ENCODE measurements at places on chromosomes 1 and 21. TPM values are rescaled to one million over a fixed set of nuclear protein-coding genes. Genes with fewer than 3 reads are reported as not detected.

The GIPC2 gene
- 0.20 TPM for total RNA-seq

The CDCA8 gene
- total RNA-seq: 14.6 TPM

The C1orf141 gene
- total RNA-seq: 0.22 TPM

The SNX7 gene
- total RNA-seq: 16.1 TPM

The NPR1 gene
- total RNA-seq: 5.9 TPM

The EXTL1 gene
- 7.1 TPM for total RNA-seq

The OR10Z1 gene
- total RNA-seq: not detected

The LZIC gene
- 34.9 TPM for total RNA-seq

The LEFTY1 gene
- total RNA-seq: 1.7 TPM

The ZBED6 gene
- 60.4 TPM for total RNA-seq

The FYB2 gene
- total RNA-seq: 0.34 TPM

The PIGR gene
- total RNA-seq: not detected

The HSD3B2 gene
- 0.32 TPM for total RNA-seq

The CFHR2 gene
- total RNA-seq: not detected

The GSTM1 gene
- total RNA-seq: 48.8 TPM

The ATP8B2 gene
- 37.5 TPM for total RNA-seq

DNA sequence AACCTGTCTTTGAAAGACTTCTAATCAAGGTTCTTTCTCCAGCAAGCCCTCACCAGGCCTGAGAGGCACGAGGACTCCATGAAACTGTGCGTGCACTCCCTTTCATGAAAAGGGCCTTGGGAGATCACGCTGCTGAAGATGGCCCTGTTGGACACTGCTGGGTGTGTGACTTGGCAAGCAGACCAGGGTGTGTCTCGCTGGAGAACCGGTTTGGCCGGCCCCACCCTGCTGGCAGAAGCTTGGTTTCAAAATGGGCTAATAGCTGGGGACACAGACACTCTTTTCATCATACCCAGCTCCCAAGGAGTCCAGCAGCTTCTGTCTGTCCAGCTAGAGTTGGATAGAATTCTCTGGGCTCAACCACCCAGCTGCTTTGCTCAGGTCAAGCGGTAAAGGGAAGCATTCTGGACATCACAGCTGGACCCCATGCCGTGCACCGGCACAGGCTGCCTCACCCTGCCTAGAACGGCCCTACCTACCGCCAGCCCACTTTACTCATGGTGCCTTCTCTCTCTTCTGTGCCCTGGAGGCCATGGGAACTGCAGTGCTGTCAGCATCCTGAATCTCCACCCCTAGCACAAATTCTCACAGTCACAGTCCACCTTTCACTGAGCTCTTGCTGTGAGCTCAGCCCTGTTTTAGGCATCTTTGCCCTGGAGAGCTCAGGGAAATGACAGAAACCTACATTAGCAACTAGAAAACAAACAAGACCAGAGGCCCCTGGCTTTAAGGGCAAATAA is 24.6 kb downstream of the PKP1 start:
- DNase-seq: no peak

GRCh38 chr1:48939042-48939441 is 162.4 kb upstream of the BEND5 start:
- DNase-seq: no peak

- no peak for DNase-seq
These were observed 21.5 kb upstream of the NHLH2 start for GRCh38 chr1:115862403-115862802.

DNA sequence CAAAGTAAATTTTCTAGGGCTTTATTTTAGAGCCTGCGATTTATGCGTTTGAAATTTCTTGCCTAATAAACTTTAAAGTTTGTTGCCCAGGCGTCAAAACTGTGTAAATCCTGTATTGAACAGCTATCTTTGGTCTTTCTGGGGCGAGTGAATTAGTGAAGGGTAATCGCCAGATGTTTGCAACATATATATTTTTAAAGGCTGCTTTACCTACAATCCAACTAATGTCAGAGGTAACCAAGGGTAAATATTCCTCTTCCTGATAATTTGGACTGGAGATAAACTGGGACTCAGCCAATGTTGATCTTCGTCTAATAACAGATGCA is 885 bp upstream of the PROX1 start:
- DNase-seq: no peak

- no peak for DNase-seq
These were observed 116.0 kb downstream of the TOMM20 start for GRCh38 chr1:235012436-235013210.

DNA sequence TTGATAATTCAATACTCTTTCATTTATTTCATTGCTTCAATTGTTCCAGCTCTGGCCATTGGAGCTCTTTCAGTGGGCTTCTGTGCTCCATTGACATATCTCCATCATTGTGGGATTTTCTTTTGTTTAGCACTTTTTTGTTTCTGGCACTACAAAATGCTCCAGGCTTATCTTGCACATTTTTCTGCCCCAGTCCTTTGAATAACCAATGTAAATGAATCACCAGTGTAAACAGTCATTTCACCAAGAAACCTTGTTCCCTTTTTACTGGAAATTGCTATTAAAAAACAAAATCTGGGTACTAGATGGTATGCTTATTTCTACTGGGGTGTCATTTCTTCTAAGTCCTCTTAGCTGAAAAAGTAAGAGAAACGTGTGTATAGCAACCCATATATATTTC is 173.0 kb upstream of the LYPLAL1 start:
- no peak for DNase-seq

GRCh38 chr1:115428676-115429075 is 90.6 kb upstream of the NGF start:
- DNase-seq: no peak

GRCh38 chr1:149843431-149844041 is 55.8 kb upstream of the BOLA1 start:
- DNase-seq: no peak

GRCh38 chr1:41672173-41672572 is 187.7 kb upstream of the EDN2 start:
- peak; percentile 51 for DNase-seq

GRCh38 chr1:246573491-246573890 is 7.2 kb downstream of the CNST start:
- DNase-seq: no peak

GRCh38 chr1:204455063-204455830 is 39.4 kb downstream of the PIK3C2B start:
- no peak for DNase-seq

DNA sequence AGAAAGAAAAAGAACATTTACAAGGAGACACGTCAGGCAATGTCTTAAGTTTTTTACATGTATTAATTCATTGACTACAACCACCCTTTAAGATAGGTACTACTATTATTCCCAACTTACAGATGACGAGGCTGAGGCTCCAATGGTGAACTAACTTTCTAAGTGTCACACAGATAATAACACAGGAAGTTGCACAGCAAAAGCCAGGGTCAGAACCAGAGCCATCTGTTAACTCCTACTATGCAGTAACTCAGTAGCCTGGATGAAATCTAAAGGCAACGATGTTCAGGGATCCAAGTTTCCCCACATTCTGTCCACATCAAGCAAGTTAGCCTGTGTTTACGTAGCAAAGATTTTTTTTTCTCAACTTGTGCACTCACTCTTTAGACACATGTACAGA is 371.7 kb downstream of the PTPRC start:
- DNase-seq: no peak

GRCh38 chr1:228213917-228214808 is 6.3 kb downstream of the OBSCN start:
- no peak for DNase-seq

GRCh38 chr1:46173361-46173856 is 1.5 kb upstream of the TSPAN1 start:
- no peak for DNase-seq

GRCh38 chr1:69139007-69139406 is 428.7 kb upstream of the LRRC7 start:
- DNase-seq: no peak

DNA sequence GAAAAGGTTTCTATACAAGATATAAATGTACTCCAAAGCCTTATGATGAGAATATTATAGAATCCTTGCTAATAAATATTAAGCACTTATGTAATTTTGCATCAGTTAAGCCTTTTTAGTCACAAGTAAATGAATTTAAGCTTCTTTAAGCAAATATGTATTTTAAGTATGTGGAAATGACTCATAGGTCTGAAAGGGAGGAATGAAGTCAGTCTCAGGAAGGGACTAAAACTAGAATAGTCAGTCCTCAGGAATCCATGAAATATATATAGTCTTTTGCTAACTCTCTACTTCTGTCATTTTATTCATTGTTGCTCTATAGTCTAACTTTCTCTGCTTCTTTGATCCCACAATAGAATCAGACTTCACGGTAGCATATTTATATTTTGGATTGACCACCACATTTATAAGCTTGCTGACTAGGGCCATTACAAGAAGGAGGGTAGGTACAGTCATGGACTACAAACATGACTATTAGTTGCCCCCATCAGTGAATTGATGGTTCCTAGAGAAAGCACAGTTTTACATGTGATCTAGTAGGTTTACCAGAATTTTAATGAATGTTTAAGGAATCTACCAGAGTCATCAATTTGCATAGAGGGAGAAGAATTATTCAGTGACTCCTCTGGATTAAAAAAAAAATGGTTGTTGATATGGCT is 20.2 kb upstream of the RABGGTB start:
- DNase-seq: no peak

DNA sequence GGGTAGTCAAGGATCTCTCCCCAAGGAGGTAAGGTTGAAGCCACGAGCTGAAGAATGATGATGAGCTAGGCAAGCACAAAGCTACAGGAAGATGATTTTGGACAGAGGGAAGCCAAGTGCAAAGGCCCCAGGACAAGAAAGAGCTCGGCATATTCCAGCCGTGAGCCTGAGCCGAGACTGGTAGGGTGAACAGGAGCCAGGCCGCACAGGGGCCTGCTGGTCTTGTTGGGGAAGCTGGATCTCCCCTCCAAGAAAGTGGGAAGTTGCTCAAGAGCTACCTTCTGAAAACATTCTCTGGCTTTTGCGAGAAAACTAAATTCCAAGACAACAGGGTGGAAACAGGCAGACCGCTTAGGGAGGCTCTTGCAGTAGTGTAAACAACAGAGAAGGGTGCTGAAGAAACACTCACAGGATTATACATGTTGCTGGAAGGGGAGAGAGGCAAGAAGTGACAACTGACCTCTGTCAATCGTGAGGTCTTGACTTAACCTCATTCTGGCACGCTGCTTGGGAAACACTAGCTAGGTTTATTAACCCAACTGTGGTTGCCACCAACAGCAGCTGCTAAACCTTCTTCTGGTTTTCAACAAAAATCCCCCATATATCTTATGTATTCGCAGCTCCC is 625.2 kb downstream of the SMYD3 start:
- no peak for DNase-seq

Data from mesothelial cell of epicardium (in vitro differentiated cells).